ENCODE measurements at places on chromosomes 2 and 18.

GRCh38 chr2:99710721-99711120 lies 220.9 kb upstream of the REV1 start:
- no peak for DNase-seq

- no peak for DNase-seq
Observed at GRCh38 chr2:118607641-118608040, 239.8 kb downstream of the EN1 start.

DNA sequence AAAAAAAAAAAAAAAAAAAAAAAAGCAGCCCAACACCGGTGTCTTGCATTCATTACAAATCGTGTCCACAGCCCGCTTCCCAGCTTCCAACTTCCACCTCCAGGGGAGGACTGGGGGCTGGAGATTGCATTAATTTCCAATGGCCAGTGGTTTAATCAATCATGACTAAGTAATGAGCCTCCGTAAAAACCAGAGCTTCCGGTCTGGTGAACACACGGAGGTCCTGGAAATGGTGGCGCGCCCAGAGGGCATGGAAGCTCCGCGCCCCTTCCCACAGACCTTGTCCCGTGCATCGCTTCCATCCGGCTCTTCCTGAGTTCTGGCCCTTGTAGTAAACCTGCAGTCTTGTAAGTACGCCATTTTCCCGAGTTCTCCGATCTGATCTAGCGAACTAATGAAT lies 43.6 kb downstream of the EEF1B2 start:
- no peak for DNase-seq

GRCh38 chr18:59219672-59220163 lies at the start of gene GRP:
GRP (plus strand) TSS chr18:59220158; CDS start chr18:59220266, 108 bp downstream.
- DNase-seq: no peak

DNA sequence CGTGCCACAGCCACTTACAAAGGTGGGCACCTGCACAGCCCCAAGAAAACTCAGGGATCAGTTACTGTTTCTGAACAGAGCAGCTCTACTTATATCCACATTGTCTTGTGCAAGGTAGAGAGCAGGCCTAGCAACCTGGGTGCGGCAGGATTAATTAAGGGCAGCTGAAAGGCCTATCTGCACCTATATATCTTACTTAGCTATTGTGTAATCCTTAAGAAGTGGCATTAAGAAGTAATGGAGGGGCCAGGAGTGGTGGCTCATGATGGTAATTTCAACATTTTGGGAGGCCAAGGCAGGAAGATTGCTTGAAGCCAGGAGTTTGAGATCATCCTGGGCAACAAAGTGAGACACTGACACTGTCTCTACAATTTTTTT lies 12.8 kb upstream of the ARL5A start:
- no peak for DNase-seq

DNA sequence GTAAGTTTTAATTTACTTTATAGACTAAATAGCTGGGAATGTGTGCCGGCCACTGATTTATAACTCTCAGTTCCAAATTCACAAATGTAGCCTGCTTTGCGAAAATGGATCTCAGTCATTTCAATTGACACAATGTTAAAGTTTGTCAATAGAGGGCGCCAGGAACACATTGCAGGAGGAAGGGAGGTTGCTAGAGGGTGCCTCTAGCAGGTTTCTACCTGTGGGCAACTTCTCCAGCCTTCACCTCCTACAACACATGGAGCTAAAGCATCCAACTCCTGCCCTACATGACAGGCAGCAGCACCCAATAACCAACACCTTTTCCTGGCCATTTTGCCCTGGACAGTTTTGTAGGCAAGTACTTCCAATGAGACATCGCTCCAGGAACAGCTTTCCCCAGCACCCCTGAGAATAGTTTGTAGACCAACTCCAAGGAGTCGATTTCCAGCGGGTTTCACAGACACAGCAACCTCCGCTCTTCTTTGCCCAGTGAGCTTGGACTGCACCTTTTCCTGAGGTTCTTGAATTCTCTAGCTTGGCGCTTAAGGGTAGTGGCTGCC lies 784.8 kb upstream of the CDH2 start:
- DNase-seq: no peak
